ENCODE measurements at places on chromosomes 1 and 21.

GRCh38 chr1:41735631-41736260 lies 183.0 kb downstream of the HIVEP3 start:
- DNase-seq, result no peak

DNA sequence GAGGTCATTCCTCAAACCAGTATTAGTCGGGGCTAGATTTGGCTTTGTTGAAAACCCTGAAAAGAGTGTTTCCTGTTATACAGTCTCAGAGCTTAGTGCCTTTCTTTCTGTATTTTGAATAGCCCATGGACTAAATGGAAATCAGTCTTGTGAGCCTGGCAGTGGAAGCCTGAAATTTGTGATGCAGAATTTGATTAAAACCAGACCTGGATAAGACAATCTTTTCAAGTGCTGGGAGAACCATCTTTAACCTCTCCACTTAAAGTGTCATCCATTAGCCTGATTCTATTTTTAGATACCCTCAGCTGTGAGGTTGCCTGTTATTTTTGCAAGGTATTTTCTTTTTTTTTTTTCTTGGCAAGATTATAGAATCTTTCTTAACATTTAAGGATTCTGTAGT lies 19.5 kb downstream of the ACTN2 start:
- DNase-seq, result no peak

DNA sequence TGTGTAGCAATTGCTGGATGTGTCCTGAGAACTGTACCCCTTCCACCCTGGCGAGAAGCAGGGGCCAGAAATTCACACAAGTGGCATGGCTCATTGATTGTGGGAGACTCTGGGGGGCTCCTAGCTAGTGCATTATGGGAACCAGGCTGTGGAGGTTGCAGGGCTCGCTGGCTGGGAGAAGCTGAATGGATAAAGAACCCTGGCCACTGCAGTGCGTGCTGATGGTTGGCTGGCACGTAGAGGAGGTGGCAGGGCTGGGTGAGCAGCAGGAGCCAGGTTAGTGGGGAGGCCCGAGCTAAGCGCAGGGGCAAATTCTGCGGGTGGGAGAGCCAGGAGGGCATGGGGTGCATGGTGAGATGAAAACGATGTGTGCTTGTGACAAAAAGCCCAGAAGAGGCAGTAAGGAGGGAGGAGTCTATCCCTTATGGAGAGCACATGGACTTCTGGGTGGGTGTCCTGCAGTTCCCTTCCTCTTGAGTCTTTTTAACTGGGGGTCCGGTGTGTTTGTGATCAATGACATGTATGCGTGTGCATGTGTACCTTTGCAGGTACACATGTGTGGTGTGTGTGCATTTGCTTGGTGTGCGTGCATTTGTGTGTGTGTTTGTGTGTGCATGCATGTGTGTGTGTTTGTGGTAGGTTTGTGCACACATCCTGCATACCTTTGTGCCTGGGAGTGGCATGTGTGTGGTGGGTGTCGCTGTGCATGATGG lies 3.6 kb downstream of the GUK1 start:
- DNase-seq, result no peak

GRCh38 chr1:3663999-3664699 lies 11.8 kb downstream of the TP73 start:
- DNase-seq, result no peak

DNA sequence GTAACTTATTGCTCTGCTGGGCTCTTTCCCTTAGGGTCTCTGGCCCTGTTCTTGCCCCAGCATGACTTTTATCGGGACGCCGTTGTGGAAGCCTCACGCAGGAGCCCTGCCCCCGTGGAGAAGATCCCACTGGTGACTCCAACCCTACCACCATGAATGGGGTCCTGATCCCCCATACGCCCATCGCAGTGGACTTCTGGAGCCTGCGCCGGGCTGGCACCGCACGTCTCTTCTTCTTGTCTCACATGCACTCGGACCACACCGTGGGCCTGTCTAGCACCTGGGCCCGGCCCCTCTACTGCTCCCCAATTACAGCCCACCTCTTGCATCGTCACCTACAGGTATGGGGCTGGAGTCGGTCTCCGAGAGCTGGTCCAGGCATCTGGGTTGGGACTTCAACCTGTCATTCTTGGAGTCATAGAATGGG lies 322 bp downstream of the DCLRE1B start:
- DNase-seq, result no peak

- DNase-seq, result no peak
Measured at GRCh38 chr1:80994934-80995333, 805.8 kb upstream of the ADGRL2 start.

DNA sequence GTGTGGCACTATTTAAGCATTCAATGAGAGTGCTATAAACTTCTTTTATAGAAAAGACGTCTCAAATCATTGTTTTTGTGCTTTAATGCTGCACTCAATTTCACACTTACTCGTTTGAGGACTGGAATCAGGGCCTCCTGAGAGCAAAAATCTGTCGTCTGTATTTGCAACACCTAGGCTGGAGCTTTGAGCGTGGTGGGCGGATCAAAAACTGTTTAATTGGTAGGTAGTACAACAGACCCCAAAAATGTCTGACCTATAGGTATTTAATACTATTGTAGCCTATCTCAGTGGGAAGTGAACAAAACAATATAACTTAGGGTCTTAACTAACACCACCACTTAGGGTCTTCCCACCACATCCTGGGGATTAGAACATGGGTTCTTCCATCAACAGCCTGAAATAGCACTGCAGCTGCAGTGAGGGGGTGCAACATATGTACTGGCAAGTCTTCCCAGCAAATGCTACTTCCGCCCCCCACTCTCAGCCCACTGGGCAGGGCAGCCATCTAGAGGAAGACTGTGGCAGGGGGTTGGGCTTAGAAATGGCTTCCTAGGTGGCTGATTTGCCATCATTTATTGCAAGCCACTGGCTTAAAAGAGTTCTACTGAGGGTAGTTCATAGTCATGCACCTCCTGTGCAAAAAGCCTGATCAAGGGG lies 48.3 kb downstream of the CD46 start:
- no peak for DNase-seq

DNA sequence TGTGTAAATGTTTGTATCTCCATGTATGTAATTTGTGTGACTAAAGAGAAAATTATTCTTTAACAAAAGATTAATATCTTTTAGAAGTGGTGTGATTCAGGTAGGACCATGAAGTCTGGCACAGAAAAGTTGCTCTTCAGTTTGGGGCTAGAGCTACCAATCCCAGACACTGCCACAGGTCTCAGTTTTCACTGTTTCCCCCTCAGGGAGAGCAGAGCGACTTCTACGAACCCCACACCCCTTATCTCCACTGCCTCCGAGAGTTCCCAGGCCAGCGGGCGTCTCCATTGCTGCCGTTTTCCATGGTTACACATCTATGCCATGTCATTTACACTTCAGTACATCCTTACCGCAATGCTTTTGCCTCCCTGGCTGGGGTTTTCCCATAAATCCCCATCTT lies 93.0 kb upstream of the SMYD2 start:
- DNase-seq, result no peak

- no peak for DNase-seq
Measured at GRCh38 chr1:54052431-54052933, 522 bp downstream of the TMEM59 start.

GRCh38 chr1:25990702-25991395 lies 7.0 kb downstream of the PAFAH2 start:
- peak; percentile 62 for DNase-seq
